SJSA1 (cell line): ENCODE measurements at places on chromosomes 5 and 9. TPM values are rescaled to one million over a fixed set of nuclear protein-coding genes. Genes with fewer than 3 reads are reported as not detected.
A peak's percentile ranks its signal among the peaks of the same experiment; 100 is the strongest.

DNA sequence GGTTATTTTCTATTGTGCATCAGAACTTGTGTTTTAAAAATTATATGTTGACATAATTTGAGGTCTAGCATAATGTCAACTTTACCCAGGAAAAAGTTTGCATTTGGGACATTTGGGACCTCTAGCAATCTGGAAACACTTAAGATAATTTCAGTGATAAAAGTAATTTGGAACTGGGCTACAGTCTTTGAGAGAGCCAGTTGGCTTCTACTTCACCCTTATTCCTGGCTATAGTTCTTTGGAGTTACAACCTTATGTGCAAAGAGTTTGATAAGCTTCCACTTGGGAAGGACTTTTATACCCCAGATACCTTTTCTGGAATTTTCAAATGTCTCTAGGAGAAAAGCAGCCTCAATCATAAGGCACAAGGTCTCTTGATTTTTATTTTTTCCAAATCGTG is 139.3 kb downstream of the ARRDC3 start:
- no peaks in the 10 kb centered on the region for H3K4me1 ChIP-seq
- H3K36me3 ChIP-seq: no peaks in the 10 kb centered on the region
- no peak for DNase-seq

DNA sequence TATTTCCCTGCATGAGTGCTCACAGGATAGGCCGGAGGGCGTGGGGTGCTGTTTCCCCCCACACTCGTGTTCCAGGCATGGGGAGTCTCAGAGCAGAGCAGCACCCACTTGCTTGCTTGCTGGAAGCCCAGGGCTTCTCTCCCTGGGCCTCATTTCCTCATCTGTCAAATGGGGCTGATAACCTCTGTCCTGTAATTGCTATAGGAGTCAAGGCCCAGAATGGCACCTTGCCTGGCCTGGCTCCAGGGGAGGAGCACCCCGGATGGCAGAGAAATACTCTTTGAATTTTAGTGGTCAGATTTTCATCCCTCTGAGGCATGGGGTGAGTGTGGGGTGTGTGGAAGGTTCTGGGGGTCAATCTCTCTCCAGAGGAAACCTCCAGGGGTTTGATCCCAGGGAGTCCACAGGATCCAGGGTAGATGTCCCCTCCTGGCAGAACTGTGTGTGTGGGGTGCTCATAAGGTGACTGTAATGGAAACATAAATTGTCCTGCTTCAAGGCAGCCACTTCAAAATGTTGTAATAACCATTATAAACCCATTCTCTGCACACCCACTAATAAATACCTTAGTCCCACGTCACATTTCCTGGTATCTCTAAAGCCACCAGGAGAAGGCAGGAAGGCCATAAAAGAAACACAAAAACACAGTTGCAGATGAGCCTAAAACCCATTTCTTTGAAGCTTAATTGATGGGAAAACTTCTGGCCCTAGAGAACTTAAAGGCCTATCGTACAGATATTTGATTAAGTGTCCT is 272.2 kb downstream of the FSTL4 start:
- no peaks in the 10 kb centered on the region for H3K4me1 ChIP-seq
- H3K27ac ChIP-seq: no peak overlapping the region
- no peak for DNase-seq
- no peaks in the 10 kb centered on the region for H3K27me3 ChIP-seq

DNA sequence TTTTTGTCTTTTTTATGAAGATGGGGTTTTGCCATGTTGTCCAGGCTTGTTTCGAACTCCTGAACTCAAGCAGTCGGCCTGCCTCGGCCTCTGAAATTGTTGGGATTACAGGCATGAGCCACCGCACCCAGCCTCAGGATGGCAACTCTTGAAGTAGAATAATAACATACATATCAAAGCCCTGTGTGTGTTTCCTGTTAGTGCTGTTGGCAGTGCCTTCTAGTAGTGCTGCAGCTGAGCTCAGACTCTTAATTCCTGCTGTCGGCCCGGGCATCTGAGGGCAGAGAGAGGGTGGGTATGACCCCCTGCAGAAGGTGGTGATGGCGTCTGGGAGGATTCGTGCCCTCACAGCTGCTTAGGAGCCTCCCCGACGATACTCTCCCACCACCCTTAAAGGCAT is 227.2 kb downstream of the PDZD2 start:
- H3K27me3 ChIP-seq: no peaks in the 10 kb centered on the region
- no peak for DNase-seq
- no peaks in the 10 kb centered on the region for H3K4me1 ChIP-seq

TAF11L13 gene
- not detected in 2 replicates for total RNA-seq

DNA sequence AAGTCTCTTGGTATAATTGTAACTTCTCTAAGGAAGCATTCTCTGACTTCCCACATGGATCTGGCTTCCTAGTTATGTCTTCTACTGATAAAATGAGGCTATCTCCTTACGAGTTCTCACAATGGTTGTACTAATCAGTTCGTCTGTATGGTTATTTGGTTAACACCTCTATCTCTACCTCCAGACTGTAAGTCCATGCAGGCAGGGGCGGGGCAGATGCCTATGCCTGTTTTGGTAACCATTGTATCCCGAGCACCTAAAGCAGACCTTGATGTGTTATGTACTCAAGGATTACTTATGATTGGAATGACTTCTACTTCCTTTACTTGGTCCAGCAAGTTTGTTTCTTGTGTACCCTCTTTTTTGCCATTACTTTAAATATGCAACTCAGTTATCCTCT is 125.0 kb upstream of the PITX1 start:
- H3K4me3 ChIP-seq: no peak overlapping the region
- no peak overlapping the region for H3K27ac ChIP-seq
- H3K36me3 ChIP-seq: no peaks in the 10 kb centered on the region
- no peak for DNase-seq
- peaks cover 8% of the 10 kb centered on the region; the same call in 1 of the 2 replicates for H3K27me3 ChIP-seq

DNA sequence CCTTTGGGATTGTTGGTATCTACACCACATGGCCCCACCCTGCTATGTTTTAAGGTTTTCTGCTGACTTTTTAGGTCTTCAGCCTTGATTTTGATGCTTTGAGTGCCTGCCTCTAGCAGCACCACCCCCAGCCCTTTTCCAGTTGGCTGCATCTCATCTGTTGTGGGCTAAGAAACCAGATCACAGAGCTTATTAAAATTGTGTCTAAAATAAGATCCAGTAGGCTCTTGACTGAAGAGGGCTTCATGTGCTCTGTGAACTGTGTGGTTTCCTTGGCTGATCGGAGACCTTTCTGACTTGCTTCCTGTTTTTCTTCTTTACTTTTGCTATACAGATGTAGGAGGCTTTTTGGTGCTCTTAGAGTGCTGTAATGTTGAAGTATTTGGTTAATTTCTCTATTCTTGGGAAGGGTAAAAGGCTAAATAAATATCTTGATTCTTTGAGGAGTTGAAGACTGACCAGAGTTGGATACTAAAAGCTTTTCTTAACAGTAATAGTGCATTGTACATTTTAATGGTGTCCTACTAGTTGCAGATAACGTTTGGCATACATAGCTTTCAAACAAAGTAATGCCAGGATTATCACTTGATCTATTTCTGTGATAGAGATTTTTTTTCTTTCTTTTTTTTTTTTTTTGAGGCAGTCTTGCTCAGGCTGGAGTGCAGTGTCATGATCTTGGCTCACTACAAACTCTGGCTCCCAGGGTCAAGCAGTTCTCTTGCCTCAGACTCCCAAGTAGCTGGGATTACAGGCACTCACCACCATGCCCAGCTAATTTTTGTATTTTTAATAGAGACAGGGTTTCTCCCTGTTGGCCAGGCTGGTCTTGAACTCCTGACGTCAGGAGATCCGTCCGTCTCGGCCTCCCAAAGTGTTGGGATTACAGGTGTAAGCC is 4.5 kb downstream of the UBE2D2 start:
- no peaks in the 10 kb centered on the region for H3K27me3 ChIP-seq
- DNase-seq: no peak
- peaks cover 77% of the 10 kb centered on the region for H3K36me3 ChIP-seq
- no peak overlapping the region for H3K27ac ChIP-seq
- no peak overlapping the region for H3K4me3 ChIP-seq

DNA sequence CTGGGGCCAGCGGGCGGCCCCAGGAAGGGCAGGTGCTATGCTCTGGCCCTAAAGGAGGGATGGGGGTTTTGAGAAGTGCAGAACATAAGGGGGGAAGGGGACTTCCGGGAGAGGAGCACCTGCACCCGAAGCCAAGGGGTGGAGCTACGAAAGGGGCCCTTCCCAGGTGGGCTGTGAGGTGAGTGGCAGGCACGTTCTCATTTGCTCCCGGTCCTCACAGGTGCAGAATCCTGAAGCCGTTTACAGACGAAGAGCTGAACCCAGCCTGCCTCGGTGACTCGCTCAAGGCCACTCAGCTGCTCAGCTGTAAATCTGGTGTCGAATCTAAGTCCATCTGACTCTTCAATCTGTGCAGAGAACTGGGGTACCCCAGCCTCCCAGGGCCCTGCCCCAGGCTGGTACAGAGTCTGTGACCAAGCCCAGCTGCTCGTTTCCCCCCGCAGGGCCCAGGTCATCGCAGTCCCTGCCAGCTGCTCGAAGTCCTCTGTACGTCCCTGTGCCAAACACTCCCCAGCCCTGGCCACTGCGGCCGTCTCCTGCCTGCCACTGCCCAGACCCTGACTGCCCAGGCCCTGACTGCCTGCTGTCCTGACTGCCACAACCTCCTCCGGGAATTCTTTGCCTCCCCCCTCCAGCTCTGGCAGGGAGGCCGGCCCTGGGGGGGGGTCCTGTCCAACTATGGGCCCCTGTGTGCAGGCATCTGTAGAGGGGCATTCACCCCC is 53.8 kb upstream of the RXRA start:
- no peak overlapping the region for H3K27ac ChIP-seq
- H3K27me3 ChIP-seq: no peaks in the 10 kb centered on the region
- no peak overlapping the region for H3K4me3 ChIP-seq
- H3K36me3 ChIP-seq: no peaks in the 10 kb centered on the region
- DNase-seq: no peak

GRCh38 chr5:83528439-83528769 is 56.9 kb downstream of the VCAN start:
- no peaks in the 10 kb centered on the region for H3K4me1 ChIP-seq
- no peak overlapping the region for H3K27ac ChIP-seq
- no peak overlapping the region for H3K4me3 ChIP-seq
- DNase-seq: no peak

GRCh38 chr9:135038331-135038730 is 49.1 kb upstream of the OLFM1 start:
- peak; percentile 22 for DNase-seq
- H3K4me3 ChIP-seq: no peak overlapping the region
- no peaks in the 10 kb centered on the region for H3K36me3 ChIP-seq

DNA sequence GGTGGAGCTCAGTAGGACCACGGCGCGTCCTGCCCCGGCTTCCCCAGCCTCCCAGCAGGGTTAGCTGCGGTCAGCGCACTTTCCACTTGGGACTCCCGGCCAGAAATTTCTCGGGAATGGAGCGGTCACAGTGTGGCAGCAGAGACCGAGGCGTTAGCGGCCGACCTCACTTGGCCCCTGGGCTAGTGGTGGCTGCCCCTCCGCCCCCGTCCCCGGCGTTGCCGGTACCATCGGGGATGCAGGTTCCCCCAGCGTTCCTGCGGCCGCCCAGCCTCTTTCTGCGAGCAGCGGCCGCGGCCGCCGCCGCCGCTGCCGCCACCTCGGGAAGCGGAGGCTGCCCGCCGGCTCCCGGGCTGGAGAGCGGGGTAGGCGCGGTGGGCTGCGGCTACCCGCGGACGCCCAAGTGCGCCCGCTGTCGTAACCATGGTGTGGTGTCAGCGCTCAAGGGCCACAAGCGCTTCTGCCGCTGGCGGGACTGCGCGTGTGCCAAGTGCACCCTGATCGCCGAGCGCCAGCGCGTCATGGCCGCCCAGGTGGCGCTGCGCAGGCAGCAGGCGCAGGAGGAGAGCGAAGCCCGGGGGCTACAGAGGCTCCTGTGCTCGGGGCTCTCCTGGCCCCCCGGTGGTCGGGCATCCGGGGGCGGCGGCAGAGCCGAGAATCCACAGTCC is 460 bp downstream of the DMRTA1 start:
- no peak overlapping the region for H3K27ac ChIP-seq
- DNase-seq: peak; percentile 44
- H3K4me3 ChIP-seq: peak overlapping the region; percentile 57
- H3K36me3 ChIP-seq: no peaks in the 10 kb centered on the region
- H3K4me1 ChIP-seq: peaks cover 6% of the 10 kb centered on the region; the same call in 1 of the 2 replicates

GRCh38 chr9:31153250-31153840 is 1231.1 kb upstream of the ACO1 start:
- no peaks in the 10 kb centered on the region for H3K4me1 ChIP-seq
- H3K4me3 ChIP-seq: no peak overlapping the region
- no peaks in the 10 kb centered on the region for H3K36me3 ChIP-seq

AFAP1L1 gene
- total RNA-seq: 26.6 and 33.2 TPM in 2 replicates

GRCh38 chr9:137295849-137296669 is 6.0 kb downstream of the NRARP start:
- H3K4me3 ChIP-seq: peak overlapping the region; percentile 25
- H3K36me3 ChIP-seq: no peaks in the 10 kb centered on the region
- DNase-seq: no peak
- no peak overlapping the region for H3K27ac ChIP-seq
- peaks cover 29% of the 10 kb centered on the region for H3K4me1 ChIP-seq

DNA sequence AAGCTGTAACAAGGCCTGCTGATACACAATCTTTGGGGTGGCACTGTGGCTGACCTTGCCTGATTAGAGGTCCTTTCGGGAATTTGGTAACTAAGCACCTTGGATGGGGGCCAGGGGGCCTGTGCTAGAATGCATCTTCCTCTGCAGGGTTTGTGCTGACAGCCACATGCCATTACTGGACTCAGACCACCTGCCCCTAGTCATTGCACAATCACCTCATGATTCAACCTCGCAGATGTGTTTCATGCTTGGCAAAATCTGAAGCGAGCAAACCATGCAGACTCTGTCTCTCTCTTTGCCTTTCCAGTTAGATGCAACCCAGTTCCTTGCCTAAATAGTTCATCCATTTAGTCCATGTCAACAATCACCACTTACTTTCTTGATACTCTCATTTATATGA is 96.5 kb upstream of the ERCC6L2 start:
- no peak for DNase-seq
- H3K27me3 ChIP-seq: no peaks in the 10 kb centered on the region
- H3K4me3 ChIP-seq: no peak overlapping the region
- H3K4me1 ChIP-seq: peaks cover 43% of the 10 kb centered on the region

DNA sequence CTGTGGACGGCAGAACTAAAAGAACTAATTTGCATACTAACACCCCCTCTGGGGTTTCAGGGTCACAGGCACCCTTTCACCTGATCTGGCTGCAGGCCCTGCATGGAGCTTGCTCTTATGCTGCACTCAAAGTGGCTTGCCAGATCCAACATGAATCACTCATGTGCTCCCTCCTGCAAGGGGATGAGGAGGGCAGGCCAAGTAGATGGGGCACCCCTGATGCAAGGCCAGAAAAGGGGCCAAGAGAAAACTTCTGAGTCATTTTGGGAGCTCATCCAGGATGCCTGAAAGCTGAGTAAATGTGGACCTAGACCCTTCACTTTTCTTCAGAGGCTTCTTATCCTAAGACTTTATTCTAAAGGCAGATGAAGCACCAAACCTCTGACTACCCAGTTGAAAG is 558.5 kb upstream of the PTGER4 start:
- no peak overlapping the region for H3K4me3 ChIP-seq
- H3K27ac ChIP-seq: no peak overlapping the region
- DNase-seq: no peak
- no peaks in the 10 kb centered on the region for H3K4me1 ChIP-seq
- H3K27me3 ChIP-seq: no peaks in the 10 kb centered on the region
- H3K36me3 ChIP-seq: no peaks in the 10 kb centered on the region
